ENCODE measurements at places on chromosomes 2 and 18.
A peak's percentile ranks its signal among the peaks of the same experiment; 100 is the strongest.

- no peak for DNase-seq
These were observed 770.0 kb upstream of the ZEB2 start for GRCh38 chr2:145289946-145290345.

DNA sequence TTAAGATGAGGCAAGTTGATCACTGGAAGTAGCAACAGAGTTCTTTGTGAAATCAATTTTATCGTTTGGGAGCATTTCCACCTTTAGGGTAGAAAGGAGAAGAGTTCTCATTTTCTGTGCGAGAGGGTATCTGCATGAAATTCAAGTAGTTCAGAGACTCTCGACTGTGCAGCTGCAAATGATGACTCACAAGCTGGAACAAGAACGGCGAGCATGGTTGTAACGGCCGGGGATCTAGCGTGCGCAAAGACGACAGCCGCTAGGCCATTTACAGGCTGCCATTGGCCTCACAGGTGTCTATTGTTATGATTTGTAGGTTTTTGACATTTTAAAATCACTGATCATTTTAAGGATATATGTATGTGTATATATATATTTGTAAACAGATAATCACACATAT is 5.2 kb downstream of the KLHL29 start:
- DNase-seq = no peak

GRCh38 chr18:47204908-47205522 is 28.9 kb upstream of the IER3IP1 start:
- peak; percentile 32 for DNase-seq

- no peak for DNase-seq
These were observed 411.6 kb upstream of the TCF4 start for GRCh38 chr18:55999641-56000040.

- DNase-seq = no peak
These were observed 130.4 kb downstream of the ZNF236 start for GRCh38 chr18:76952747-76953146.
